GM13977 (cell line): ENCODE measurements at places on chromosomes 13 and 19.

- DNase-seq = peak; percentile 9
Measured at GRCh38 chr19:35738021-35738886, 4.0 kb downstream of the IGFLR1 start.

DNA sequence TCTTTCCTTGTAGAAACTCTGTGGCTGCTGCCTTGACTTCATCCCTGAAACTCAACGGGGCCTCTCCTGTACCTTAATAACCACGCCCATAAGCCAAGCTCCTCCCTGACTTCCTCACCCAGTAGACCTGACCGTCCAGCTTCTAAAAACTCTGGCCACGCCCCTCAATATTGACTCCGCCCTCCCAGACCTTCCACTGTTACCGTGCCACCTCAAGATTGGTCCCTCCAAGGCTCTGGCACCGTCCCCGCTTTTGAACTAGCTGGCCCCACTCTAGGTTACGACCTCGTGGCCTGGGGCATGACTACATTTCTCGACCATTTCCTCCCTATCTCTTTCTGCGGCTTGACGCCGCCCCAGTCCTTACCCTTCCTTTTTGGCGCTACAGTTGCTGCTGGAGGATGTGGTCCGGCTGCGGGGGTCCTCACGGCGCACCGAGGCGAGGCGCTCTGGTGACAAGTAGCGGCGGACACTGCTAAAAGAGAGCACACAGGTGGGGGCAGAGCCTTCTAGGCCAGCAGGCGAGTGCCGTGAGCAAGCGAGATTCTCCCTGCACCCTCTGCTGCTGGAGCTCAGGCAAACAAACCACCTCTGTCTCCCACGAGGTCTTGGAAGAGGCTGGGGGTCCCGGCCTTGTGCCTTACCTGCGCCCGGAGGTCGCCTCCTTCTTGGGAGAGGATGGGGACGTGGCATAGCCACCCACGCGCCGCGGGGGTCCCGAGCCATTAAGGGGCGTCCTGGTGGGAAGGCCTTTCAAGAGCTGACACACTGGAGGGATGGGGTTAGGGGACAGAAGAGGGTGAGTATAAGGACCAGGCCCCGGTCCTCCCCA lies 2.3 kb upstream of the EML2 start:
- peak; percentile 92 for DNase-seq

DNA sequence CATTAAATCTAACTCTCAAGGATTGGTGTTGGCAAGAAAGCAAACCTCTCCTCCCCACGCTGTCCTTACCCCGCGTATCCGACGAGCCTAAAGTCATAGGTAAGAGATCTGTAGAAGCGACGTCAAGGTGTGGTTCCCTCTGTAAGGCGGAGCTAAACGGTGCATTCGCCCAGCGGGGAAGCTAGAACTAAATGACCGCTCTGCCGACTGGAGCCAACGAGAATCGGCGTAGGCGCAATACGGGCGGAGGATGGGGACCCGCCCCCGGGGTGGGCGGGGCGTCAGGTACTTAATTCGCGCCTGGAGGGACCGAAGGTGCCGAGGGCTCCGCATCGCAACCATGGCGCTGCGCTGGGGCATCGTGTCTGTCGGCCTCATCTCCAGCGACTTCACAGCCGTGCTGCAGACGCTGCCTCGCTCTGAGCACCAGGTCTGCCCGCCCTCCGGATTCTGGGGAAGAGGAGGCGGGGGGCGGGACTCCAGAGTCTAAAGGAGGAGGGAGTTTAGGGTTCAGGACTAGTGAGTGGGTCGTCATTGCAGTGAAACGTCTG lies at the start of gene DHDH:
Gene DHDH (plus strand): TSS at position 318 of the 551 bp plus-strand sequence. CDS start 23 bp downstream, at position 341.
- DNase-seq = peak; percentile 81

GRCh38 chr19:41863209-41863931 lies 3.3 kb downstream of the RPS19 start:
- DNase-seq = no peak

DNA sequence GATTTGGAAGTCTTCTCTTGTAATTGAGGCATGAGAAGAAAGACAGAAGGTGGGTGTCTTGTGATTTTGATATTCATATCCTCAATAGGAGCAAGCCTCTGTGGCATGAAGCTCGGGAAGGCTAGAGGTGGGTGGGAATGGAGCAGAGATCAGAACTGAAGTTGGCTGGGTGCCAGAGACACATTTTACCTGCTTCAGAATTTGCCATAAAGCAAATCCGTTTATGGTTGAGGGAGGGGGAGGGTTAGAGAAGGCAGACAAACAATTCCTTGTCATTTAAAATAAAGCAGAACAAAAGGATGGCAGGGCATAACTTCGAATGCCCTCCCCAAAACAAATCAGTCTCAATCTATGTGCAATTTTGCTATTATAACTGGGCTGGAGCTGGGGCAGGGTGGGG lies 305.9 kb downstream of the KLF5 start:
- no peak for DNase-seq

- DNase-seq = peak; percentile 77
Measured at GRCh38 chr19:6577476-6578125, 13.3 kb downstream of the CD70 start.

GRCh38 chr13:100794575-100794974 lies 120.0 kb upstream of the TMTC4 start:
- no peak for DNase-seq

DNA sequence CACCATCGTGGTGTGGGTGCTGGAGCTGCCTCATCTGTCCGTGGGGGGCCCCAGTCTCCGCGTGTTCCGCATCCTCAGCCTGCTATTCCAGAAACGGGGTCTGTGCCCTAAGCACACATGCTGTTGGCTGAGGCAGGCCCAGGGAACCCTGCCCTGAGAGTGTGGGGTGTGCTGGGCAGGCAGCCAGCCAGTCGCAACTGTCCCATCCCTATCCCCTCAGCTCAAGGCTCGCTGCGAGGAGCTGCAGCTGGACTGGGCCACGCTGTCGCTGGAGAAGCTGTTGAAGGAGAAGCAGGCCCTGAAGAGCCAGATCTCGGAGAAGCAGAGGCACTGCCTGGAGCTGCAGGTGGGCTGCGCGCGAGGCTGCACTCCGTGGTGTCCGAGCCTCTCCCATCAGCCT lies 21.9 kb downstream of the PLEKHJ1 start:
- DNase-seq = no peak

DNA sequence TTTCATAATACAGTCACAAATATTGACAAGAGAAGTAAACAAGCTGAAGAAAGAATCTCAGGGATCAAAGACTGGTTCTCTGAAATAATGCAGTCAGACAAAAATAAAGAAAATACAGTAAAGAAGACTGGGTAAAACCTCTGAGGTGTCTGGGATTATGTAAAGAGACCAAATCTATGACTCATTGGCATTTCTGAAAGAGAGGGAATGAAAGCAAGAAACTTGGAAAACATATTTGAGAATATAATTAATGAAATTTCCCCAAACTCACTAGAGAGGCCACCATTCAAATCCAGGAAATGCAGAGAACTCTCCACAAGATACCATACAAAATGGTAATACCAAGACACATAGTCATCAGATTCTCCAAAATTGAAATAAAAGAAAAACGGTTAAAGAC lies 53.0 kb upstream of the GPC6 start:
- no peak for DNase-seq

DNA sequence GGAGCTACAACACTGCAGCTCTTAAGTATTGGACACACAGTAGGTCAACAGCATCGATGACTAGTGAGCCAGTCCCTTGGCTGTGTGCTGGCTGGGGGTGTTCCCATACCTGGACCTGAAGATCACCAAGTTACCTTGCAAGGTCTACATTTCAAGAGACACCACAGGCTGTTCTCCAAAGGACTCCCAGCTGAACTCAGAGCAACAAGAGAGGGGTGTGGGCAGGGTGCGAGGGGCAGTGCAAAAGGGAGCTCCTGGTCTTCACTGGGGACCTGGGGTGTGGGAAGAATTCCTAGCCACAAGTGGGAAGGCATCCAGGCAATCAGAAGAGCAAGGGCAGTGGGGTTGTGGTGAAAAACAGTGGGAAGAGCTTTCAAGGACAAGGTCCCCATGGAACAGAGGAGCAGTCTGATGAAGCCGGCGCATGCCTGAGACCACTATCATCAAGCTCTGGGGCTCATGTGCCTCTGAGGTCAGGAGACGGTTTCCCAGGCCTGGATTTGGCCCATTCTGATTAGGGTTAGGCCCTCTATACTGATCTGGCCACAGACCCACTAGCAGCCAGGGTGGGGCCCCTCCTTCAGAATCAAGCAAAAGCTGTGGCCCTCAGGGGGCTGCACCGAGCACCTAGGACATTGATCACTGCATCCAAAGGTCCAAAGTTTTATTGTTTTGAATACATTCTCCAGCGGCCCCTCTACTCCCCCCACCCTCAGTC lies 4.7 kb upstream of the GSK3A start:
- no peak for DNase-seq

DNA sequence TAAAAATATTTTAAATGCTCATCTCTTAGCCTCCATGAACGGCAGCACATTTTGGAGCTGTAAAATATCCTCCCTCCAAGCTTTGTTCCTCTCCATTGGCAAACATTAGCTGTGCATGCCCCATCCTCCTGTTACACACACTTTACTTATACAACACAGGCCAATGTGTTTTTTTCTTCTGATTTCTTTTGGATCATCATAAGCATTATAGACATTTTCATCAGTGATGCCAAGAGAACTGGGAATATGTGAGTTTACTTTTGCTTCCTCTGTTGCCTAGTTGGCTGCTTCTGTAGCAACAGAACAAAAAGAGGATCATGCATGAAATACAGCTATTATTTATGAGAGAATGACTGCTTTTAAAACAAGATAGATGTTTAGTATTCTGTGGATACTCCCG lies 142.6 kb downstream of the PCDH9 start:
- no peak for DNase-seq

DNA sequence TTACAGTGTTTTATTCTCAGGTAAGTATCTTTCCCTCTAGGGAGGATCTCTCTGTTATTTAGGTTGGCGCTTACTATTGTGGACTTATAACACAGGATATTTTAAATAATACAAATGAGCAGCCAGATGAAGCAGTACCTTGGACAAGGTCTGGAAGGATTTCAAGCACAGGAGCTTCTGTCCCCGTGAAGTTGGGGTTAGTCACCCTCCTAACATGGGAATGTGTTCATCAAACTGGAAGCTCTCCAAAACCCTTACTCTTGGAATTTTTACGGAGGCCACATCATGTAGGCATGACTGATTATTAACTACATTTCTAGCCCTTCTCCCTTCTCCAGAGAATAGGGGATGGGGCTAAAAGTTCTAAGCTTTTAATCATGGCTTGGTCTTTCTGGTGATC lies 38.3 kb upstream of the SPRY2 start:
- no peak for DNase-seq

DNA sequence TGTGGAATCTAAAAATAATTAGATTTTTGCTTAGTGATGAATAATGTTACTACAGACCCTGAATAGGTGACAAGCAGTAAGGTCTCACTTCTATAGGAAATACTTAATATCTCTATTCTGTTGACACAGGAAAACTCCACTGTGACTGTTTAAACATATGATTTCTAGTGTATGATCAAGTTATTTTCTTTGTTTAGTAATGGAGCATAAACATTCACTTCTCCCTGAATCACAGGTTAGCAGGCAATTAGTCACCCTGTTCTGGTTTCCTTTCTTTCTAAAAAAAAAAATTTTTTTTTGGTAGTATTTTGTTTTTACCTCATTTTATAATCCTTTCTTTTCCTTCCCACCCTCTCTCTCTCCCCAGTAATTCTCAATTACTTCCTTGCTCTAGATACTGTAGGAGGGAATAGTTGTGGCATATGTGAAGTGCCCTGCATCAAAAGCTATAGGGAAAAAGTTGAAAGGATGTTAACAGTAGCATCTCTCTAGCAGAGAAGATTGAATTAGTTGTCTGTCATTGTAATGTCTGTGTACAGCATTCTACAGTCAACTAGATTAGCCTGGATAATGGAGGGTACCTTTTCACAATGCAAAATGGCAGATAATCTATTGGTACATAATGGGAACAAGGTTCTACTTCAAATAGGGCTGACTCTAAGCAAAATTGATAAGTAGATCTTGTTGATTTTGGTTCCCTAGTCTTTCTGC lies 3.5 kb downstream of the HS6ST3 start:
- DNase-seq = no peak

- peak; percentile 28 for DNase-seq
Measured at GRCh38 chr13:44710576-44710975, 134.4 kb upstream of the TSC22D1 start.

- DNase-seq = no peak
Measured at GRCh38 chr13:66673401-66673800, 556.7 kb downstream of the PCDH9 start.

GRCh38 chr13:39410096-39410901 lies 192.7 kb downstream of the LHFPL6 start:
- DNase-seq = no peak

- peak; percentile 22 for DNase-seq
Measured at GRCh38 chr13:73702419-73703071, 431.7 kb downstream of the KLF12 start.

DNA sequence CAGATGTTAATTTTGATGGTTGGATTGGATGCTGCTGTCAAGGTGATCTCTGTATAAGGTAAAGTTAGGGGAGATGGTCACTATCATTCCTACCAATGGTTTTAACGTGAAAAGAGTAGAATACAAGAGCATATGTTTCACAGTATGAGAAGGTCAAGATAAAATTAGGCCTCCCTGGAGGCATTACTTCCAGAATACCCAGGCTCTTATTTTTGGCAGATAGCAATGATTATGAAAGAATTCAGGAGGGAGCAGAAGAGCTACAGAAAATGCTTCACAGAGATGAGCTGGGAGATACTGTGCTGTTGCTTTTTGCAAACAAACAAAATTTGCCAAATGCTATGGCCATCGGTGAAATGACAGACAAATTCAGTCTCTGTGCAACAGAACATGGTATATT lies 547.5 kb upstream of the SPRY2 start:
- DNase-seq = no peak

DNA sequence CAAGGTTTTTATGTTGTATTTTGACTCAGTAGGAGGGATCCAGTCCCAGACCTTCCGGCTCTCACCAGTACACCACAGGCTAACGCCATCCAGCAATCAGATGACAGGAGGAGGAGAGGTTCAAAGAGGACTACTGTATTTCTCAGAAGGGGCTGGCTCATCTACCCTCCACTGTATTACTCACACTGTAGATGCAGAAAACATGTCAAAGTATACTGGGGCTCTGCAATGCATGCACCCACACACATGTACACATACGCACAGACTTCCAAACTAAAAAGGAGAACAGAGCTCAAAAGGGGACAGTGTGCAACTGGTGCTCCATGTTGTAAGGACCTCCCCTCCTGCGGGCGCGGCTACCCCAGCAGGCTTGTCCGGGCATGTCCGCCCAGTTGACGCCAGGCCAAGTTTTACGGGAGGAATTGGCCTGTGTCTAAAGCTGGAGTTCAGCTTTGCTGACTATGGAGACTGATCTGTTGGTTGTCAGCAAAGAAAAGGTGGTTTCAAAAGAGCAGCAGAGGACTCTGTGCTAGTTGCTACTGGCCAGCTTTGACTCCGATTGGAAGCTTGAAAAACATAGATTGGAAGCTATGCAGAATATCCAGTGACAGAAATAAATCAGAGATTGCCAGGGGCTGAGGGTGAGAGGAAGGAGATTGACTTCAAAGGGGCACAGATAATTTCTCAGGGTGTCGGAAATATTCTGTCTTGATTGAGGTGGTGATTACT lies 314.2 kb downstream of the DLEU7 start:
- no peak for DNase-seq

DNA sequence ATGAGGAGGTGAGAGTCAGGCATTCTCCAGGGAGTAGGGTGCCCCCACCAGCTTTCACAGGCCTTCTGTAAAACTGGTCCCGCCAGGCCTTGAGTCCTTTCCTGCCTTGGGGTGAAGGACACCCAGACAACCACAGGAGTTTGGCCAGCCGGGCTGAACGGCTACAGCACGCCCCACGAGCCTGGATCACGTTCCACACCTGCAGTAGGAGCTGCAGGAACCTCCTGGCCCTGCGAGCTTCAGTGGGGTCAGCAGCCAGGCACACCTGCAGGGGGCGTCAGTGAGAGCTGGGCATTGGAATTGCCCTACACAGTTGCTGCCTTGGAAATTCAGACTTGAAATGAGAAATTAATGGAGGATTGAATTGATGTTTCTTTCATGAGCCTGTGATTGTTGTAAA lies 45.7 kb downstream of the COL4A2 start:
- DNase-seq = no peak
